ENCODE measurements at places on chromosomes 16 and 17.

- no peak for DNase-seq
Measured at GRCh38 chr17:4090898-4091297, 51.9 kb downstream of the ZZEF1 start.

GRCh38 chr17:63490329-63490728 is 13.5 kb downstream of the ACE start:
- no peak for DNase-seq

- no peak for DNase-seq
Measured at GRCh38 chr17:66494023-66494803, 191.8 kb downstream of the PRKCA start.

- DNase-seq = no peak
Measured at GRCh38 chr17:15398291-15398690, 56.9 kb upstream of the TEKT3 start.

DNA sequence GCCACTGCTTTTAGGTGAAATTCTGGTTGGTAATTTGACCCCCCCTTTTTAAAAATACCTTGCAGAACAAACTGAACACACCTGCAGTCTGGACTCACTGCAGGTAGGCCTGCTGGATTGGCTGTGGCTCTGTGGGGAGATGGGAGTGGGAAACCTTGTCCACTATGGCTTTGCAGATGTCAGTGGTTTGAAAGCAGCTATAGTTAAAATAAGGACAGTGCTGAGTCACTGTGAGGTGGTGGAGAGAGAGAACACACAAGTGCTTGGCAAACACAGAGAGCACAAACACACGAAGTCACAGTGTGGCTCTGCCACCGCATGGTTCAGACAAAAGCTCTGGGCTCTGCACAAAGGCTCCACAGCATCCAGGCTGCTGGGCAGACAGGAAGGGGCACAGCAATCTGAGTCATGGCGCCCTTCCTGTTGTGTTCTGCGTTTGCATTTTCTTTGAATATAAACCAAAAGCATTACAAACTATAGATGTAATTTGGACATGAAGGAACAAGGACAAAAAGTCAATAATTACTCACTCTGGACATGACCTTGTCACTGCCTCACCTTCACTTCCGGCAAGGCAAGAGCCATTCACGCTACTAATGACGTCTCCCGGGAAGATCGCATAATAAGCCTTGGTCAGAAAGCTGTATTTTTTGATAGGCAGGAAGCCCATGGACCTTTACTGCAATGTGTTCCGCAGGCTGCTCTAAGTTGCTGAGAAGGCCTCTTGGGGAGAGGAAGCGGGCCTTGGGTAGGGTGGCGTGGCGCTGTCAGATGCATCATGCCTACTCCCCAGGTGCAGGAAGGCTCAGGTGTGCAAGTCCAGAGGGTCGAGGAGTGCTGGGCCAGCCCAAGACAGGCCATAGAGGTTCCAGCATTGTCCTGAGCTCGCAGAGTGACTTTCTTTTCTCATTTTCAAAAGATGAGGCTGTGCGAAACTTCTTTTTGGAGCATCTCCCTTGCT is 60.1 kb upstream of the MED9 start:
- peak; percentile 4 for DNase-seq

GRCh38 chr16:23523321-23523720 is 13.0 kb upstream of the GGA2 start:
- no peak for DNase-seq

- DNase-seq = no peak
Measured at GRCh38 chr16:48087639-48088038, 68.2 kb downstream of the ABCC12 start.

DNA sequence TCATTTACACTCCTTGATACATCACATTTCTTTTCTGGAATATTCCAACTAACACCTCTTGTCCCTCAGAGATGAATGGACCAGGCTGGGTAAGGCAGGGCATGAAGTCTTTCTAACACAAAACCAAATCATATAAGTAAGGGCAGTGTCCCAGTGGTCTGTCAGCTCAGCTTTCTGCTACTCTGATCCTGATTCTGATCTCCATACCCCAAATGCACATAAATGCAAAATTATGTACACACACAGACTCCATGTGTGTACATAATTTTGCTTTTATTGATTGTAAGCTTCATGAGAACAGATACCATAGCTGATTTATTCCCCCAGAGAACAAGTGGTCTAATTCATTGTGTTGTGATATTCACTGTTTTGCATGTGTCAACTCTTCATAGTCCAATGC is 47.9 kb downstream of the NOG start:
- DNase-seq = no peak

Data from Calu3 (cell line).